ENCODE measurements at places on chromosomes 1 and 21.

DNA sequence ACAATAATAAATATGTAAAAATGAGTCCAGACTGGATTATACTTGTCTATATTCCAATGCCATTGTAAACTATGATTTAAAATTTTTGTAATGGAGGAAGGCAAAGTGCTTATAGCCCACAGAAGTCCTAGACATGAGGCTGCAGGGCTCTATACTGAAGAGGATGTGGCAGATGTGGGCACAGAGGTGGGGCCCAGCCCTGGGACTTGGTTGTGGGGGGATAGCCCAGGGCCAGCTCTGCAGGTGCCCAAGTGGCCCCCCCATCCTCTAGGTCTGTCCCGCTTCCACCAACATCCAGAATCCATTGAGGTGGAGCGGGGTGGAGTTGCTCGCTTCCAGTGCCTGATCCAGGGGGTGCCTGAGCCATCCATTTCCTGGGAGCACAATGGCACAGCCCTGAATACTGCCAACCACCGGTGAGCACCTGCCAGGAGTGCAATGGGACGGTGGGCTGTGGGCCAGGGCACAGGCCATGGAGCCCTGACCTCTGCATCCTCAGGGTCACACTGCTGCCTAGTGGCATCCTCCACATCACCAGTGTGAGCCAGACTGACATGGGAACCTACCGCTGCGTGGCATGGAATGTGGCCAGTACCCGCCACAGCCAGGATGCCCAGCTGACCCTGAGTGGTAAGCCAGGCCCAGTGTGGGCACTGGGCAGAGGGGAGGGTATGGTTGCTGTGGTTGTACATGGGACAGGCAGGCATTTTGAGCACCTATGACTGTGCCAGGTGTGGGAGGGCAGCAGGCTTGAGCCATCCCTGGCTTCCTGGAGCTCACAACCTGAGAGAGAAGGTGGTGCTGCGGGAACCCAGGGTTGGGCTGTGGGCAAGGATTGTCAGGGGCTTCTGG is 21.0 kb downstream of the SLC27A3 start:
- DNase-seq, result no peak

DNA sequence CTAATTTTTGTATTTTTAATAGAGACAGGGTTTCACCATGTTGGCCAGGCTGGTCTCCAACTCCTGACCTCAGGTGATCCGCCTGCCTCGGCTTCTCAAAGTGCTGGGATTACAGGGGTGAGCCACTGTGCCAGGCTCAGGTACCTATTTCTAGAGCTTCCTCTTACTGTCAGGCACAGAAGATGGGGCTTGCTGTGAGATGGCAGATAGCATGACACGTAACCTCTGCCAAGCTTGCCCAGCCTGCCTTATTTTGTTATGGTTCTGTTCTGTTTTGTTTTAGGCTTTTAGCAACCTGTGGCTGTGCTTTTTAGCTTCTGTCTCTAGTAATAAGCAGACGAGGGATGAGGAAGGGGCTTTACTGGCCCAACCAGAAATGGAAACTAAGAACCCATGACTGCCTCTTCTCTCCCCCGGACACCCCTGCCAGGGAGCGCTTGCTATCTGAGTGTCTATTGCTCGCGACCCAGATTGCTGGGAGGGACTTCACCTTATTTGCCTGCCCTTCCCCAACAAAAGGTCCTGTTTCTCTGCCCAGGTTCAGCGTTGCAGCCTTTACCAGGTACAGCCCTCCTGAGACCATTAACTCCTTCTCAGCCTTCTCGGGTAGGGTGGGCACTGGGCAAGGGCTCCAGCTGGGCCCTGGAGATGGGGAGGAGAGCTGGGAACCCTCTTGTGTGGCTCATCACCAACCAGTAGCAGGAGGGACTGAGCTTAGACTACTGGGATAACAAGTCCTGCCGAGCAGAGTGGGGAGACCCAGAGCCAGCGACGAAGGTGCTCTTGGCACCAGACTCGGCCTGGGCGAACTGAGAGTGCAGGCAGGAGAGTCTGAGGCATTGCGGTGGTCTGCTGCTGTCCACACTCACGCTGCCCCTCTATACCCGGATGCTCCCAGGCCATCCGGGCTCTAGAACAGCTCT is 13.5 kb upstream of the LGR6 start:
- DNase-seq, result no peak

GRCh38 chr1:10185759-10186158 is 24.6 kb upstream of the KIF1B start:
- DNase-seq, result no peak

DNA sequence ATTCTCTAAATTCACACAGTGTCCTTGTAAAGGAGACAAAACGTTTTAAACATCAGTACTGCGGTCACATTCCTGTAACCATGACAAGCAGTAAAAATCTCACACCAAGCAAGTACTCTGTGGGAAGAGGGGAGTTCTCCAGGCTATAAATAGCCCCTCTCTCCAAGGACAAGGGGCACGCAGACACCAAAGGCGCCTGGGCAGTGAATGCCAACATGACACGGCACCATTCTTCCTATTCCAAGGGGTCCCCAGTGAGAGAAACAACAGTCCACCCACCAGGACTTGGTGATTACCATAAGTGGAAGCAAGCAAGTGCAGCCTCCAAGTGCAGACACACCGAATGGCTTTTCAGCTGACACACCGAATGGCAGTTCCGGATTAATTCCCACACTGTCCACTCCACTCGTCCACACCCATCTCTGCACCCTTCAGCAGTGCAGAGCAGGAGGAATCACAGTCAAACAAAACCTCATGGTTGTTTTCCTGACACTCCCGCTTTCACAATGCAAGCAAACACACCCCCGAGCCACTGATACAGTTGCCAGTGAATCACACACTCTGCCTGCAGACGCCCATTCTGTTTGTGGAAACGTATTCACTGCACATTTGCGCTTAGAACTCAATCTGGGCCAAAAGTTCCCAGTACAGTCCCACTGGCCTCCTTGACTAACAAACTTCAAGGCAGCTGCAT is 1.8 kb downstream of the PTTG1IP start:
- peak; percentile 25 for DNase-seq

DNA sequence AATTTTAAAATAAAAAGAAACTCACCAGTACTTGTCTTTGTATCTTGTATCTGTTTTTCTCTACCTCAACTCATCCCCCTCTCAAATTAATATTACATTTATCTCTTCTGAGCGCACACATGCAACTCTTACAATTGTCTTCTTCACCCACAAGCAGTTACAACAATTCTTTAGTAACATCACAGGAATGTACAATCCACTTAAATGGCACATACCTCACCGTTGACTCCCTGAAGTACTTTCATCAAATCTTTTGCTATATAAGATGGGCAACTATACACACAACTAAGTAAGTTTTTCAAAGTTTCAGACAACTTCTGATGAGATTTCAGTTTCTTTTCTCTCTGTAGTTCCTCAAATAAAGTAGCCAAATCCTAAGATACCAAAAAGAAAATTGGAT is 28.3 kb downstream of the HEATR1 start:
- no peak for DNase-seq

DNA sequence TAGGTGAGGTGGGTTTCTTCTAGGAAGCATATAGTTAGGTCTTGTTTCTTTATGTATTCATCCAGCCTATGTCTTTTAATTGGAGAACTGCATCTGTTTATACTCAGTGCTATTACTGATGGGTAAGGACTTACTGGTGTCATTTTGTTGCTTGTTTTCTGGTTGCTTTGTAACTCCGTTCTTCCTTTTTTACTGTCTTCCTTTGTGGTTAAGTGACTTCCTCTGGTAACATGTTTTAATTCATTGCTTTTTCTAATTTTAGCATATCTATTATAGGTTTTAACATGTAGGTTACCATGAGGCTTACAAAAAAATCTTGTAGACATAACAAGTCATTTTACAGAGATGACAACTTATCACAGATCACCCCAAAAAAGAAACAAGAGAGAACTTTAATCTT is 160.8 kb downstream of the VAV3 start:
- no peak for DNase-seq

- no peak for DNase-seq
Measured at GRCh38 chr1:220347654-220348175, 75.5 kb upstream of the RAB3GAP2 start.

- no peak for DNase-seq
Measured at GRCh38 chr1:18011703-18012102, 95.9 kb upstream of the IGSF21 start.

DNA sequence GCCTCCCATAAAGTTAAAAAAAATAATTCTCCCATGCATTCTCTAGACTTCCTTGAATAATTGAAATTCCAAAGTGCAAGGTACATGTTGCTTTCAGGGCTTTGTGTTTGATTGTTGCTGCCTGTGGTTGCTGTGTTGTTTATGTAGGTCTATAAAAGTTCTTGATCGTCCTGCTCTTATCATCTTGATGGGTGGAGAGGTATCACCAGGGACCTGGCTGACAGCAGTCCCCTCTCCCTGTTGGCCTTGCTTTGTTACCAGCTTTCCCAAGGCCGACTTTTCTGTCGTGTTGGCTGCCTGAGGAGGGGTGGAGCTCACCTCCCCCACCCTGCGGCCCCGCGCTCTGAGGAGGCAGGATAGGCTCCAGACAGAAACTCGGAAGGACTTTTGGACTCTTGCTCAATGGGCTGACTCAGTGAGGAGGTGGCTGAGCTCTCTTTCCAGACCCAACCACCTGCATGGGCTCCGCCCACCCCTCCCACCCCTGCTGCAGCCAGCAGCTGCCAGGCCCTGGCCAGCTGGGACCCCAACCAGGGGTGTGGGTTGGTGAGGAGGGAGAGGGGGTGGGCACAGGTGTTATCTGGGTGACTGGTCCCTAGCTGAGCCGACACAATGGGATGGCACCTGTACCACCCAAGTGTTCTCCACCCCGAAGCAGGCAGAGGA is 2.0 kb downstream of the INAVA start:
- no peak for DNase-seq

GRCh38 chr1:89151047-89151446 is 24.8 kb downstream of the GBP7 start:
- DNase-seq, result no peak

GRCh38 chr1:94316836-94317789 is 79.7 kb upstream of the ARHGAP29 start:
- no peak for DNase-seq

DNA sequence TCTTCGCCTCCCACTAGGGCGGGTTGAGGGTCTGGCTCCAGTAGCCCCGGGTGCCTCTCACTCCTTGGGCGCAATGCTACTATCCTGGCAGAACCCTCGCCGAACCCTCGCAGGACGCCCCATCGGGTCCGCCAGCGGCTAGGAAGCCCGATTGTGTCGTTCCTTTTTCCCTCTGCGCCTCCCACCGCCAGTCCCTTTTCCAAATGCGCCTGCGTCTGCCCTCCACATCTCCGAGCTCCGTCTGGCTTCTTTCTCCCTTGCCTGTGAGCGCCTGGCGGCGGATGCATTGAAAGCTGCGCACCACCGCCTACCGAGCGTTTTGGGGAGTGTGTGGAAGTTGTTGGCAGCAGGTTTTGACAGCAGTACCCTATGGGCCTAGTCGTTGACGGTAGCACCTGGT is 1.0 kb upstream of the DIRAS3 start:
- DNase-seq, result no peak

- DNase-seq, result no peak
Measured at GRCh38 chr1:154129391-154129970, 25.4 kb downstream of the NUP210L start.

- DNase-seq, result no peak
Measured at GRCh38 chr1:177629526-177629925, 340.3 kb downstream of the SEC16B start.

GRCh38 chr21:41636636-41637630 is 129.0 kb upstream of the TMPRSS2 start:
- DNase-seq, result no peak

DNA sequence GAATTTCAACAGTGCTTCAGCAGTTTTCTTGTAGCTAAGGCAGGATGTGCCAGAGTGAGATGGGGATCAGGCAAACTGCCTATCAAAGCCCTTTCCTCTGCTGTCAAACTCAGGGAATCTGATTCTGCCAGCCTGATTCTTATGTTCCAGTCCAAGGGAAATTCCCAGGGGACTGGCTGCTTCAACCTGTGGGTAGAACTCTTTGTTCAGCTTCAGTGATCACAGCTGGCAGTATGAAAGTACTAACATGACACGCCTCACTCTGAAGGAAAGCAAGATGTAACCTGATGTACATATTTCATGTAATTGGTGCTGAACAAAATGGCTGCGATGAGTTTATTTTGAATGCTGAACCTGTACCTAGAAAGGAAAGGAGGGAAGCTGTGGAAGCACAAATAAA is 40.1 kb upstream of the SLC5A9 start:
- DNase-seq, result no peak

DNA sequence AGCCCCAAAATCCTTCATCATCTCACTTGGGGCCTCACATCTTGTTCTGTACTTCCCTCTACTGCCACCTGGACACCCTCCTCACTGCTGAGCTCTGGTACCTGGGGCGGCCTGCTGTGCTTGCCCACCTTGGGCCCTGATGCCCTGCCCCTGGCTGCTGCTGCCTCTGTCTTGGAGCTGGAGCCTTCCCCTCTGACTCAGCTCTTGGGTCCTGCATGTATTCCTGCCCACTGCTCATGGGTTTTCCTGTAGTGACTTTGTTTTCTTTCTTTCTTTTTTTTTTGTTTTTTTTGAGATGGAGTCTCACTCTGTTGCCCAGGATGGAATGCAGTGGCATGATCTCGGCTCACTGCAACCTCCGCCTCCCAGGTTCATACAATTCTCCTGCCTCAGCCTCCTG is 37.5 kb downstream of the TRAPPC10 start:
- no peak for DNase-seq

- DNase-seq, result no peak
Measured at GRCh38 chr1:16117369-16117768, 38.5 kb downstream of the EPHA2 start.

- DNase-seq, result no peak
Measured at GRCh38 chr1:109641078-109641740, 14.7 kb upstream of the GSTM4 start.

- DNase-seq, result no peak
Measured at GRCh38 chr1:218573925-218574324, 228.8 kb downstream of the TGFB2 start.

GRCh38 chr21:42221581-42222345 is 2.8 kb downstream of the ABCG1 start:
- no peak for DNase-seq

- DNase-seq, result no peak
Measured at GRCh38 chr1:147083919-147084272, 88.4 kb downstream of the PRKAB2 start.

- no peak for DNase-seq
Measured at GRCh38 chr1:230869500-230869899, 1.2 kb upstream of the C1orf198 start.

GRCh38 chr1:170067253-170067819 is 7.2 kb downstream of the KIFAP3 start:
- no peak for DNase-seq

All from activated T-cell treated with anti-CD3 and anti-CD28 coated beads, Interleukin-2, amount 50 U/mL, for 4 hours (primary cell).